ENCODE measurements at places on chromosomes 2 and 18. TPM values are rescaled to one million over a fixed set of nuclear protein-coding genes. Genes with fewer than 3 reads are reported as not detected.

COBLL1 gene
- total RNA-seq: 0.05 TPM

AAMP gene
- total RNA-seq: 45.8 TPM

OTX1 gene
- not detected for total RNA-seq

TEKT4 gene
- not detected for total RNA-seq

ICOS gene
- 45.4 TPM for total RNA-seq

MYL1 gene
- total RNA-seq: not detected

VIT gene
- not detected for total RNA-seq

HOXD1 gene
- not detected for total RNA-seq
